ENCODE measurements at places on chromosomes 5 and 9.

GRCh38 chr9:130523921-130524320 lies 55.5 kb upstream of the FUBP3 start:
- no peak for DNase-seq

DNA sequence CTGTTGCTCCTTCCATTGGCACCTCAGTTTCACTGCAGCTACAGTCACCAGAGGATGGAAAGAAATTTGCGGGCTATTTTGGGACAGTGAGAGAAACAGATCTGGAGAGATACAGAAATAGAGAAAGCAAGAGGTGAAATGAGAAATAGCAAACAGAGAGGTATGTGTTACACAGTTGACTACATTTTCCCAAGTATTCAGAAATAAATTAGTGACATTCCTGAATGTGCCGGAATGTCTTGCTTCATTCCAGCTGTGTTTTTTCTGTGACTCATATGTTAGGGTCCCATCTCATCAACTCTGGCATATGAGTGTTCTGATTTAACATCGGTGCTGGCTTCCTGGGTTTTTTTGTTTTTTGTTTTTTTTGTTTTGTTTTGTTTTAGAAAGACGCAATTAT lies 63.8 kb upstream of the ZNF462 start:
- no peak for DNase-seq

- no peak for DNase-seq
Measured at GRCh38 chr5:149702934-149703646, 27.0 kb upstream of the PPARGC1B start.

DNA sequence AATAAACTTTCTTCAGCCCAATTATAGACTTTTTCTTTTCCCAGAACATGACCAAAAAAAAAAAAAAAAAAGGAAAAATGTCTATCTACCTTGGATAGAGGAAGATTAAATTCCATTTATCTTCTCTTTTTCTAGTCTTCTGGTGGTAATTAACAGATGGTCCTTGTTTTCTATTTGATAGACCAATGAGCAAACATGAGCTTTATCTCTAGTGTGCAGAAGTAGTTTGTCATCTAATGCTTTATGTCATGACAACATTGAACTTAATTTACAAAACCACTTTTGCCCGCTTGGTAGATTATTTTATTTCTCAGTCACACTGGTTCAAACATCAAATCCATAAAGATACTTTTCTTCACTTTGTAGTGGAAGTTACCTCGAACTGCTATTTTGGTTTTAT lies 69.5 kb upstream of the ELL2 start:
- DNase-seq: no peak

DNA sequence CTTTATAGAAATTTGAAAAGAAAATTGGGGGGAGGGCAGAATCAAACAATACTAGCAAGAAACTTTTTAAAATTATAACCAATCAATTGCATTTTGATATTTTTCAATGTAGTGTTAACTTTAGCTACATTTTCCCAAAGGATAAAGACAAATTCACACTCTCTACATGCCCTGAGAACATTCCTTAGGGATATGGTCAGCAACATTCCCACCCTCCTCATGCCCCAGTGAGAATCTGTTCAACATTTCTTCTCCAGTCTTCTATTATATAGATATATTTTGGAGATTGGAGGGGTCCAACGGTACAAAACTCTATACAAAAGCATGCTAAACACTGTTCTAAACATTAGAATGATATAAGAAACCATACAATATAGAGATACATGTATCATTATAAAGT lies 11.6 kb upstream of the PRR16 start:
- DNase-seq: no peak

DNA sequence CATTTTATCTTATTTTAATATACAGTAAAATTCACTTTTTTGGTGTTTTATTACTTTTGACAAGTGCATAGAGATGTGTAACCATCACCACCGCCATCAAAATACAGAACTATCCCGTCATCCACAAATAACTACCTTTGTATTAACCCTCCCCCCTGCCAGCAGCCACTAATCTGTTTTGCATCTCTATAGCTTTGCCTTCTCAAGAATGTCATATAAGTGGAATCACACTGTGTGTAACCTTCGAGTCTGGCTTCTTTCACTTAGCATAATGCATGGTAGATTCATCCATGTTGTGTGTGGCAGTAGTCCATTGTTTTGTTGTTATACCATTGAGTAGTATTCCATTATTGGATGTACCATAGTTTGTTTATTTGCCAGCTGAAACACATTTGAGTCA lies 98.8 kb downstream of the BOD1 start:
- DNase-seq: no peak

DNA sequence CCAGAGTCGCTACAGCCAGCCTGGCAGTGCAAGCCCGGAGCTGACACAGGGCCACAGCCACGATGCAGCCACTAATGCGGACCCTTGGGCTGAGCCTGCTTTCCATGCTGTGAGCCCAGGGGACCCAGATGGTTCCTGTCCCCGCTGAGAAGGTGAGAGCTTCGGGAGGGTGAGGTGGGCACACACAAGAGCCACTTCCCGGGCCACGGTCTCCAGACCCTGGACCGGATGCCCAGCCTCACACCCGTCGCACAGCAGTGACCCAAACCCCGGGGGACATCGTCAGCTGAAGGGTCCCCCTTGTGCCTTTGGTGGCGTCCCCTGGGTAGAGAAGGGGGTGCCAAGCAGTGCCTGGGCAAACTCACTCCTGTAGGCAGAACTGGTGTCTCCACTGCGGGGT lies 13.4 kb downstream of the PAEP start:
- no peak for DNase-seq

GRCh38 chr5:124645396-124645795 lies 101.0 kb downstream of the ZNF608 start:
- no peak for DNase-seq

DNA sequence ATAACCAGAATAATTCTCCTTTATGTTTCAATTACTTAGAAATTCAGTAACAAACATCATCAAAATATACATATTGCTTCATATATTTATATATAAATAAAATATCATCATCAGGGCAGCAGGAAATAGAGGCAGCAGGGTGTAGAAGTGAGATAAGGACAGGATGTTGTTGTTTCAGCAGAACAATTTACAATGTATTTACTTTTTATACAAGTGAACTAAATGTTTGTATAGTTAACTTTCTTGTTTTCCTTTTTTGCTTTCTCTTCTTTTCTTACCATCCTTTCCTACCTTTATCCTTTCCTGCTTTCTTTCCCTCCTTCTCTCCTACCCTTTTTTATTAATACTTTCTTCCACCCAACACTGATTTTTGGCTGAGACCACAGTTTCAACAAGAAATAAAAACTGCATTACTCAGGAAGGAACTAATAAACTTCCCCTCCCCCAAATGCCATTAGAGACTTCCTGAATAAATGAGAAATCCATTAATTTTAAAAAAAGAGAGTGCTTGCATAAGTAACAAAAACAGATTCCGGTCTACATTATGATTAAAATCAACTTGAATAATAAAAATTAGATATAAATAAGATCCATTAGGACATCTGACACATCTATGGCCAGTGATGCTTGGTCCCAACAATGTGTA lies 159.8 kb upstream of the ACOT12 start:
- DNase-seq: no peak

DNA sequence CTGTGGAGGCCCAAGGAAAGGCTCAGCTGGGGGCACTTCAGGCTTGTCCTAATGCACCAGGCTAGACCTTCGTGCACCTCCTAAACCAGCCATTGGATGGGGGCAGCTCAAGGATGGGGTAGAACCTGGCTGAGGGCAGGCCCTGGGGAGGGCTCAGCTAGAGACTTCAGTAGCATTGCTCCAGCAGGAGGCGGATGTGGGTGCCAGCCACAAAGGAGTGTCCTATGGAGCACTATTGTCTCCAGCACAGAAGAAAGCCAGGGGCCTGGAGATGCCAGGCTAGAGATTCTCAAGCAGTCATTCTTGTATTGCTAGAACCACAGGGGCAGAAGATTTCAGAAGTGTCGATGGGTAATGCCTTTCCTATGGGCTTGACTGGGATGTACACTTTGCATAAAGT lies 131.8 kb downstream of the SYK start:
- DNase-seq: no peak

DNA sequence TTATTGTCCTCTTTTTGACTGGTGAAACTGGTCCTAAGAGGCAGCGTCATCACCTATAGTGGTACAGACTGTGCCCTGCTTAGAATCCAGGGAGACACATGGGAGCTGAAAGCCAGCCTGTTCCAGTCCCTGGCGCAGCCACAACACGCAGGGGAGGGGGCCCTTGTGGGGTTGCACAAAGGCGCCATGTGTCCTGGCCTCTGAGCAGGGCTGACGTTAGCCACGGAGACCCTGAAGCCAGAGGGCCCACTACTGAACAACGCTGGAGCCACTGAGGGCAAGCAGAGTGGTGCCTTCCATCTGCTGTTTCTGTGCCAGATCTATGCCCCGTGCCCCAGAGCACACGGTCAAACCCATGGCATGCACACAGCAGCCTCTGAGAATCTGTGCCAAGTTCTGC lies 147.3 kb downstream of the ACTL7B start:
- DNase-seq: no peak

GRCh38 chr5:2282893-2283292 lies 400.2 kb upstream of the IRX4 start:
- DNase-seq: no peak
